ENCODE measurements at places on chromosomes 7 and 10.
A peak's percentile ranks its signal among the peaks of the same experiment; 100 is the strongest.

DNA sequence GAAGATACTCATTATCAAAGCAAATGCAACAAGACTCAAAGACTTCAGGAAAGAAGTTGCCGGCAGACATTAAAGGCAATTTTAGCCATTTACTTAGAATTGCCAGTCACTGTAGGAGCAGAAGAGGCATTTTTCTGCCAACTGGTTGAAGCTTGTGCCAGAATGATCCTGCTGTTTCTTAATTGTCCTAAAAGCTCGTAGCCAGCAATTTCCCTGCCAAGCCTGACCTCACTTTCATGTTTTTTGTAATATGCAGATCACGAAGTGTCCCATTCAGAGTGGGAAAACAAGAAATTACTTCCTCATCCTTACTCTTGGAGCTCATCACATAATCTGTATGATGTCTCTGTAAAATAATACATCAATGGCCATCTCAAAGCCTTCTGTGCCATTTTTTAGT is 130.9 kb upstream of the ANKRD1 start:
- no peak for DNase-seq

DNA sequence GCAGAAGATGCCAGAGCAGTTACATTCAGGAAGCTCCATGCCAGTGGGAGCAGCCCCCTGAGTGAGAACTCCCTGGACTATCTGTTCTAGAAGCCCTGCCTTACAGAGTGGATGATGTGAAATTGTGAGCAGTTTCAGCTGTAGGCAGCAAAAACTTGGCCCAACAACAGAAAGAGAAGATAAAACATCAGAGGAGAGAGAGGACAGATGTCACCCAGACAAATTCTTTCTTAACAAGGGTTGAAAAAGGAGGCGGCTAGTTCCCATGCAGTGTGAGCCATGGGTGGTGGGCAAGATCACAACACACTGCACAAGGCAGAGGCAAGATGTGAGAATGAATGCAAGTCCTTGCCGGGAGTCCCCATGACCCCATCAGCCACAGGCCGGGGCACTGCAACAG is 46.6 kb upstream of the FXYD4 start:
- DNase-seq, result no peak

DNA sequence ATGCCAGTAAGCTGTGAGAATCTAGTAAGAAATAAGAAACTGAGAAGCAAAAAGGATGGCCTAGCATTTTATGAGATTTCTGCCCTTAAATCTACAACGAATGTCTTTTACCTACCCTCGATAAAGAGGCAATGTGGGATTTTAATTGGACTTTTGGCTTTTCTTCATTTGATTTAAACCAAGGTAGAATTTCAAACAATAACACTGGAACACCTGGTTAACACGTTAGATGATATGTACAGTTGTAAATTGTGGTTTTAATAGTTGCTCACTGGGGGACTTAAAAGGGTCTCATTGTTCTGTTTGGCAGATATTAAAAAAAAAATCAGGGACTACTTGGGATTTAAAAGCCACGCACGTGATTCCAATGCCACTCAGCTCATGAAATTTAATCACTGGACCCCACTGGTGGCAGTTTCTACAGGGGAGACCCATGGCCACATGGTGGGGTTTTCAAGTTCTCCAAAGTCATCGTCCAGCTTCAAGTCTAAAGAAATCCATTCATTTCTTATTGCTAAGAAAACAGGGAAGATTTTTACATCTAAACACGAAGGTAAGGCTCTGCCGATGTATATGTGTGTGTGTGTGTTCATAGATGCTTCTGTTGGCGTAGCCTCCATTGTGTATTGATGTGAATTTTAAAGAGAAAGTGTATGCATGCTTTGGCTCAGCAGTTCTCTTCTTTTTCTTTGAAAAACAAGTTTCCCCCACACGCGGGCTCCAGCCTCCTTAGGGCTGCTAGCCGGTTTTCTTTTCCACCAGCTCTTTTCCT is 588.6 kb upstream of the MKI67 start:
- no peak for DNase-seq

DNA sequence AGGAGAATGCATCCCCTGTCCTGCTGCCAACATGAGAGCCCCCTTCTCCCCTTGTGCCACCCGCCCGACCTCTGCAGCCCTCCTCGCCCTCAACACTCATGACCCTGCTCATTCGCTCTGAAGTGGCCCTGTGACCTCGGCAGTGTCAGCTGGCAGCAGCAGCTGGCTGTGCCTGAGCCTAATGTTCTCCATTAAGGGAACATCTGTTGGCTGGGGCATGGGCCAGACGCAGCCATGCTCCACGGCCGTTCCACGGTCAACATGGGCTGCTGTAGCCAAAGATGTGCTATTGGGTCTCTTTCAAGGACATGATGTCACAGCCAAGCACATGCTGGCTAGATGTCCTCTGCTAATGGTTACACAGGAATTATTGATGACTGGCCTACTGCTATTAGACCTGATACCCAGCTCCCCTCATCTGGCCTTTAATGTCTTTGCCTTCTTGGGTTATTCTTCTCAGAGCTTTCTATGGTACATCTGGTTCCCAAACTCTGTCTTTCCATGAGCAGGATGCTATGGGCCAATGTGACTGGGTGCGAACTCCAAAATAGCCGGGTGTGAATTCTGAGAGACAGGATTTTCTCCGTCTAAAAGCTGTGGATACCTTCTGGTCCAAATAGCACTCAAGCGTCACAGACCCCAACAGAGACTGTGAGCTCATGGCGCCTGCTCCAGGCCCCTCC is 22.4 kb downstream of the ADCYAP1R1 start:
- no peak for DNase-seq

DNA sequence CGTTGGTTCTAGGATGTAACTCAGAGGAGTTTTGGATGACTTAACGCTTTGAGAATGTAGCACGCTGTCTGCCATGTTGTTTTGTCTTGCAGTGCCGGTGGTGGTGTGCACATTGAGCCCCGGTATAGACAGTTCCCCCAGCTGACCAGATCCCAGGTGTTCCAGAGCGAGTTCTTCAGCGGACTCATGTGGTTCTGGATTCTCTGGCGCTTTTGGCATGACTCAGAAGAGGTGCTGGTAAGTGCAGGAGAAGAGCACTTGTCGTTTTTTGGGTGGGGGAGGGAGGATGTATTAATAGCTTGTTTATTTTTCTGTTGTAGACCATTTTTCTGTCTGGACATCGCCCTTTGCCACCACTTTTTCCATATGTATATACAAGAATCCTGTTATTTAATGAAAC is 6.3 kb downstream of the NDUFB2 start:
- DNase-seq, result no peak

DNA sequence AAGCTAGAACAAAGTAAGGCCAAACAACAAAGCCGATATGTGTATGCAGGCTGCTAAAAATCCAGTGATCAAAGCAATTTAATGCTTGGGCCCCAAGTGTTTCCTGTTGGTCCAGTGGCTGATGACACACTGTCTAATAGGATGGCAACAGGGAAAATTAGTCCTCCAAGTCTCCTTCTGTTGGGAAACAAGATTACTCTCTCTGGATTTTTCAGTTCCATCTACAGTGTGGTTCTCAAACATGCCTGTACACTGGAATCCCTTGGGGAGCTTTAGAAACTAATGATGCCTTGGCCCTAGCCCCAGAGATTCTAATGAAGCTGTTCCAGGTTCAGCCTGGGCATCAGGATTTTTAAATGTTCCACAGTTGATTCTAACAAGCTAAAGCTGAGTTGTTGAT is 198.7 kb downstream of the AHR start:
- no peak for DNase-seq

DNA sequence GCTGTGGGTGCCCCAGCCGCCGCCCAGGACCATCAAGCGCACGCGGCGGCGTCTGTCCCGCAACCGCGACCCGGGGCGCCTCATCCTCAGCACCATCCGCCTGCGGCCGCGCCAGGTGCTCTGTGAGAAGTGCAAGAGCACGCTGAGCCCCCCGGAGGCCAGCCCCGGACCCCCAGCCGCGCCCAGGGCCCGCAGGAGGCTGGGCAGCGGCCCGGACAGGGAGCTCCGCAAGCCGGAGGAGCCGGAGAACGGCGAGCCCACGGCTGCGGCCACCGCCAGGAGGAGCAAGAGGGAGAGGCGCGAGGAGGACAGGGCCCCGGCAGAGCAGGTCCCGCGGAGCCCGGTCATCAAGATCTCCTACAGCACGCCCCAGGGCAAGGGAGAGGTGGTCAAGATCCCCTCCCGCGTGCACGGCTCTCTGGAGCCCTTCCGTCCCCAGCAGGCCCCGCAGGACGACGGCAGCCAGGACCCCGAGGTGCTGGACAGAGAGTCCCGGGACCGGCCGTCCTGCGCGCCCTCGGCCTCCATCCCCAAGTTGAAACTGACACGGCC is 8.0 kb downstream of the PWWP2B start:
- DNase-seq, result no peak

- DNase-seq, result peak; percentile 95
These were observed 23.7 kb downstream of the AKR1E2 start for GRCh38 chr10:4849555-4850242.

DNA sequence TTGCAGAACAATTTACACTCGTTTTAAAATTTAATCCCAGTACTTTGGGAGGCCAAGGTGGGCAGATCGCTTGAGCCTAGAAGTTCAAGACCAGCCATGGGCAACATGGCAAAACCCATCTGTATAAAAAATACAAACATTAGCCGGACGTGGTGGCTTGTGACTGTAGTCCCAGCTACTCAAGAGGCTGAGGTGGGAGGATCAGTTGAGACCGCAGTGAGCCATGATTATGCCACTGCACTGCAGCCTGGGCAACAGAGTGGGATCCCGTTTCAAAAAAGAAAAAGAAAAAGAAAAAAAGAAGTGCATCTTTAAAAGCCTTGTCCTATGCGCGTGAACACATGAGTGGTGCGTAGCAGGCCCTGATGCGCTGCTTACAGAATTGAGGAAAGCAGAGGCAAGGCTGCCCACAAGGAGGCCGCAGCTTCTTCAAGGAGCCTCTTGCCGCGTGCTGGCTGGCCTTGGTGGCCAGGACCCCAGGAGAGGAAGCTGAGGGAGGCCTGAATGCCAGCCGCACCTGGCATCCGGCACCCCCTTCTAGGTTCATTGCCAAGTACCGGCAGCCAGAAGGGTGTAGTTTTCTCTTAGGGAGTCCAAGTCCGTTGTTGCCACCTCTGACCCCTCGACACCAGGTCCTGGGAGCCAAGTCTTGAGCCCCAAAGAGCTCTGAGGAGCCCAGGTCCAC is 124.5 kb downstream of the UBE2H start:
- no peak for DNase-seq

Measured in small intestine (tissue), 16 donors.